ENCODE measurements at places on chromosomes 5 and 9.

DNA sequence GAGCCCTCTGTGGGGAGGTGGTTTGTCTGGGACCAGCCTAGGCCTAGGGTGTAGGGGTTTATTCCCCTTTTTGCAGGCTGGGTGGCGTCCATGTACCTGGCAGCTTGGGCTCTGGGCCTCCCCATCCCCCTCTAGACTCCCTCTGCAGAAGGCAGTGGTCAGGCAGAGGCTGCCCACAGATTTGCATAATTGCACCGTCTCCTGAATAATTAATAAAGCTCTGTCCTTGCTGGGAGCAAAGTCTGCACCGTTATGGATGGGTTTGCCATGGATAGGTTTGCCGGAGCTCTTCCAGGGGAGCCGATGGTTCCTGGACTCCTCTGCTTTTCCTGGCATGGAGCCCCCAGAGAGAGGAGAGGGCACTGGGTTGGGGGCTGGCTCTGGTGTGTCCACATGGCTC lies 60.4 kb downstream of the DAB2IP start:
- DNase-seq = no peak

GRCh38 chr9:86575137-86575536 lies 220.9 kb upstream of the TUT7 start:
- DNase-seq = no peak

- no peak for DNase-seq
Measured at GRCh38 chr5:33701251-33701650, 190.5 kb downstream of the ADAMTS12 start.

DNA sequence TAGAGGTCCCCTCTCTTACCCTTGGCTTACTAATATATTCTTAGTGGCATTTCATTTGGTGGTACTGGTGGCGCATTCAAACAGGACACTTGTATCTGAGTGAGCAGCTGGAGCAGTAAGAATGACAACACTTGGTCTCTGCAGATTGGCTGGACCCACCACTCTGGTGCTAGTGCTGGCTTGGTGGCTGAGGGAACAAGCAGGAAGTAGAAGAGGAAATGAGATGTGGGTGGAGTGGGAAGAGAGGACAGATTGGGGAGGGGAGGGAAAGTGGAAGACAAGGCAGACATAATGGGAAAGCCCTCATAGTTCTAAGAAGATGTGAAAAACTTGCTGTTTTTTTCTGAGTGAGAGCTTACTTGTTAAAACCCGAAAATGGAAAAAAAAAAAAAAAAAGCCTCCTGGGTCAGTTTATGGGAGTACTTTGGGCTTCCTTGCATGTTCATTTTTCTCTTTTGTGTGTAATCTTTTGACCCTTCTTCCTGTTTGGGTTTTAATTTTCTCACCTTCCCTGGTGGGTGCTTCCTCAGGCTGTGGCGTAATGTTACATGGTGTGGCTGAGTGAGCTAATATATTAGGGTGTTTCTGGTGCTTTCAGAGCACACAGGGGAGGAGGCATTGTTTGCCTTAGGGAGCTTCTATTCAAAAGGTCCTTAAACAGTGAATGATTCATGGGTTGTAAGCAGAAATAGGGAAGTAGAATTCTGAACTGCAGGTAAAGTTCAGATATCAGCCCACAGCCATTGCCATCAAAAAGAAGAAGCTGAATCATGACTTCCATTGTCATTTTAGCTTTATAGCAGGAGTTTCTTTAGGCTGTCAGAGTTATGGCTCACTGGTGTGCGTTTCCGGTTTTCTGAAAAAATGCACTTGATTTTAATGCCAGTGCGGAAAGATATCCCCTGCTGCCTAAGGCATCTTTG lies 52.3 kb downstream of the TLE4 start:
- DNase-seq = peak; percentile 89

GRCh38 chr5:163633926-163634460 lies 128.6 kb downstream of the MAT2B start:
- no peak for DNase-seq

GRCh38 chr9:126108240-126108639 lies 218.4 kb upstream of the MVB12B start:
- no peak for DNase-seq

DNA sequence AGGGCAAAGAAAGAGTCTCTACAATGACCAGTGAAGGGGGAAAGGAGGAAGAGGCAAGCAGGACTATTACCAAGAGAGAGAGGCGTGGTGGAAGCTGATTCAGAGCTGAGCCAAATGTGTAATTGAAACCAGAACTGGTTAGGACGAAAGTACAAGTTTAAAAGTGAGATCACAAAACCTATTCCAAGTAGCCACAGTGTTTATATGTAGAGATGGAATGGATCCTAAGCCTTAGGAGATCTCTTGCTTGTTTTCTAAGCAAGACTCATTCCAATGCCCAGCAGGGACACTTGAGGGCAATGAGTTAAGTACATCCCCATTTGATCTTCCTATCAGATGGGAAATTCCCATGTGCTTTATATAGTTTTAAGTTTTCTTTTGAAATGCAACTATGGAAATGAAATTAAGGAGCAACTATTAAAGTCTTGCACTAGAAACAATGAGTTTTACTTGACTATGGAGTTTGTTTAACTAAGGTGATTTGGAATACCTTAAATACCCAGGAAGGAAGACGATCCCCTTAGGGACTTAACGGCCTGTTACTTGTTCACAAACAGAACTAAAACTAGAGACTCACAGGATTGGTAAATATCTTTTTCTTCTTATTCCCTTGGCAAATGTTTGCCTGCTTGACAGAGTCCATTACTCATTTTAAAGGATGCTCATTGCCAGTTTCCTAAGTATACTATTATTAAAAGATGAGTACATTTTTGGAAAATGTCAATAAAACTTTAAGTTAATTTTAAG lies 51.1 kb upstream of the SNX2 start:
- peak; percentile 83 for DNase-seq

DNA sequence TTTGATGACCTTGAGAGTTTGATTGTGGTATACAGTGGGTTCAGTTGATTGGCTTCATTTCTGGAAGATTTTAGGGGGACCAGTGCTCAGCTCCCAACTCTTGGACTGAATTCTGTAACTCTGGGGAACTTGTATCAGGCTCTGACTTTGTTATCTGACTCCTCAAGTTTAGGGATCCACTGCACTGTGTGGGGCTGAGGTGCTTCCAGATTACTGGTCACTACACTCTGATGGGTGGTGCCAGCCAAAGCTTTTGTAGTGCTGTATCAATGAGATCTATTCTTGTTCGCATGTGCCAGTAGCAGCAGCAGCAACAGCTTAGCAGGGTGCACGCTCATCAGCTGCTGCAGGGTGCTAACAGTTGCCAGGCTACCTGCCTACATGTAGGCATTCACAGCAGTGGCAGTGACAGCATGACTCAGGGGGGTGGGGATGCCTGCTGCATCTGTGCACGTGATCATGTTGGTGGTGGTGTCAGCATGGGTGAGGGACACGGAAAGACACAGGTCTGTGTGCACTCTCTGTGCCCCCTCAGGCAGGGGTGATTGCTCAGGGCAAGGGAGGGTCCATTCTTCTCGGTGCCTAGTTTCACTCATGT lies 438.8 kb upstream of the SEMA6A start:
- no peak for DNase-seq

DNA sequence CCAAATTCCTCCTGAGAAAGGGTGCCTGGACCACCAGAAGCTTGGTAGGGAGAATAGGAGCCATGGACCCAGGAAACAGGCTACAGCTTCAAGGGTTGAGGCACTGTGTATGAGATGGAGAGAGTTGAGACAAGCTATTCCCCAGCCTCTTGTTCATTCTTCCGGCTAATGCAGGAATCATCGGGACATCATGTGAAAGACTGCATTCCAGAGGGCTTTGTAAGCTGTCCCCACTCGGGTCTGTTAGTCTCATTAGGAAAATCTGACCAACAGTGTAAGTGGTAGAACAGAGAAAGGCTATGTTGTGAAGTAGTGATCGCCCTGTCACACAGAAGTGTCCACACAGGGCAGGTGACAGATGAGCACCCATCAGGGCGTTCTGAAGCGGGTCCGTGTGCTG lies 81.4 kb downstream of the GABBR2 start:
- DNase-seq = no peak

DNA sequence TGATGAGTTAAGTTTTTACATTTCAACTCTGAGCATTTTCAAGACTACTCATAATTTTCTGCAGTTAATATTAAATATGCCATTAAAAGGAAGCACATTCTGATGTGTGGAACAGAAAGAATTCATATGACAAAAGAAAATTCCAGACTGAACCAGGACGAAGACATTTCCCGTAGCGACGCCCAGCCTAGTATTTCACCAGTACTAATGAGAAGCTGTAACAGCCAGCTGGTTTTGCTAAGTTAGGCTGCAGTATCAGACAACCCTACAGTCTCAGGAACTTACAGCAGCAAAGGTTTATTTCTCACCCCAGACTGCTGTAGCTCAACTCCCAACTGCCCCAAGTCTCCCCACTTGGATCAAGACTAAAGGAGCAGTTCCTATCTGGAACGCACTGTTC lies 91.6 kb downstream of the TMEM174 start:
- DNase-seq = no peak

DNA sequence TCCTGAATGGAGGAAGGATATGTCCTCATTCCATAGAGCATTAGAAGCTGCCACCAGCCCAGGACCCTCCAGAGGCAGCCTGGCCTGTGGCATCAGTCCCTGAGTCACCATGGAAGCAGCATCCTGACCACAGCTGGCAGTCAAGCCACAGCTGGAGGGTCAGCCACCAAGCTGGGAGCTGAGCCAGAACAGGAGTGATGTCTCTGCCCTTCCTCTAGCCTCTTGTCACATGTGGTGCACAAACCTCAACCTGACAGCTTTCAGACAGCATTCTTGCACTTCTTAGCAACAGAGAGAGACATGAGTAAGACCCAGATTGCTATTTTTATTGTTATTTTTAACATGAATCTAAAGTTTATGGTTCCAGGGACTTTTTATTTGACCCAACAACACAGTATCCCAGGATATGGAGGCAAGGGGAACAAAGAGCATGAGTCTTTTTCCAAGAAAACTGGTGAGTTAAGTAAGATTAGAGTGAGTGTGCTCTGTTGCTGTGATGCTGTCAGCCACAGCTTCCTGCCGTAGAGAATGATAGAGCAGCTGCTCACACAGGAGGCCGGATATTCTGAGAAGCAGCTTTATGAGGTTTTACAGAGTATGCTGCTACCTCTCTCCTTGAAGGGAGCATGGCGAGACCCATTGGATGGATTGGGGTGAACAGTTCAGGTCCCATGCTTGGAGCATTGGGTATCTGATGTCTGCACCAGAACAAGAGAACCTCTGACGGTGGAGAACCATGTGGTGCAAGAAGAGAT lies 13.0 kb upstream of the CYFIP2 start:
- DNase-seq = peak; percentile 34

DNA sequence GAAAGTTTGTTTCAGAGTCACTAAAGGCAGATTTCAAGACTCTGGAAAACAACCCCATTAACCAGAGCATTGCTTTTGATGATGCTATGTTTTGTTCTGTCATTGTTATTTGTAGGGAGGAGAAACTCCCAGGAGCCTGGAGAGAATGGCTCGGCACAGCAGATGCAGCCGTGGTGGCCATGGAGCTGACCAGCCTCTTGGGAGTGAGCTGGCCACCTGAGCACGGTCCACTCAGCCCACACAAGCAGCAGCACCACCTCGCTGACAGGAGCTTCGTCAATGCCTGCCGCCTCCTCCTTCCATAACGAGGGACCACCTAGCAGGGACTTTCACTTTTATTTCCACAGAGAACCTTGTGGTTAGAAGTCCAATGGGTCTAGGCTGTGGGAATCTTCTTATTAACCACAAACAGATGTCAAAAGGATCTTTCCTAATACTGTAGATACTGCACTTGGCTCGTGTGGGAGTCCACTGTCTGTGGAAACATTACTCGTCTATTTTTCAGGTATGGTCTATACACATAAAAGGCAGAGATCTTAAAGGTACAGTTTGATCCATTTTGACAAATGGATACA lies 21.0 kb upstream of the SMIM32 start:
- no peak for DNase-seq

DNA sequence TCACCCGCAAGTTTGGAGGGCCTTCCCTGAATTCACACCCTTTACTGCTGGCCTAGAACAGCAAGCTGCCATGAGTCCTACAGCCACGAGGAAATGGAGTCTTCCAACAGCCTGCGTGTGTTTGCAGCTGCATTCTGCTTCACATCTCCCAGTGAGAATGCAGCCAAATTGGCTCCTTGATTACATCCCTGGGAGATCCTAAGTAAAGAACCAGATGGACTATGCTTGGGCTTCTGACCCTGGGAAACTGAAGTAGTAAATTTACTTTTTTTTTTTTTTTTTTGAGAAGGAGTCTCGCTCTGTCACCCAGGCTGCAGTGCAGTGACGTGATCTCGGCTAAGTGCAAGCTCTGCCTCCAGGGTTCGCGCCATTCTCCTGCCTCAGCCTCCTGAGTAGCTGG lies 617.0 kb upstream of the CDH18 start:
- no peak for DNase-seq

GRCh38 chr5:106759581-106759980 lies 911.2 kb downstream of the EFNA5 start:
- peak; percentile 55 for DNase-seq

GRCh38 chr5:38013107-38013506 lies 173.3 kb upstream of the GDNF start:
- no peak for DNase-seq

DNA sequence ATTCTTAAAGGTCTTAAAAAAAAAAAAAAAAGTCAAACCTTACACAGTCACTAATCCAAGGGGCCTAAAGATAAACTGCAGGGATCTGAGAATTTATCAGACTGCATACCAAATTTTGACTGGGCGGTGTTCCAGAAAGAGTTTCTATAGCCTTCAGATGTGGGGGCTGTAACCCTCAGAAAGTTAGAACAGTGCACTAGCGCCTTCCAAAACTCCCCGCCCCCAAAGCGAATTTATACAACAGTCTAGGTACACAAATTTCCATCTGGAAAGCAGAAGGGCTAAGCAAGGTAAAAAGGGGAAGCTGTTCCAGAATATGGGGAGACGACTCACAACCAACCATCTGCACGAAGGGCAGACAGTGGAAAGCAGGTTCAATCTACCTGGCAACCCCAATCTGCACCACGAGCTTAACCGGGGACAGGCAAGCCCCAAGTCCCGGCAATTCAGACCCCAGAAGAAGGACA lies 813 bp downstream of the ERMP1 start:
- DNase-seq = peak; percentile 30

DNA sequence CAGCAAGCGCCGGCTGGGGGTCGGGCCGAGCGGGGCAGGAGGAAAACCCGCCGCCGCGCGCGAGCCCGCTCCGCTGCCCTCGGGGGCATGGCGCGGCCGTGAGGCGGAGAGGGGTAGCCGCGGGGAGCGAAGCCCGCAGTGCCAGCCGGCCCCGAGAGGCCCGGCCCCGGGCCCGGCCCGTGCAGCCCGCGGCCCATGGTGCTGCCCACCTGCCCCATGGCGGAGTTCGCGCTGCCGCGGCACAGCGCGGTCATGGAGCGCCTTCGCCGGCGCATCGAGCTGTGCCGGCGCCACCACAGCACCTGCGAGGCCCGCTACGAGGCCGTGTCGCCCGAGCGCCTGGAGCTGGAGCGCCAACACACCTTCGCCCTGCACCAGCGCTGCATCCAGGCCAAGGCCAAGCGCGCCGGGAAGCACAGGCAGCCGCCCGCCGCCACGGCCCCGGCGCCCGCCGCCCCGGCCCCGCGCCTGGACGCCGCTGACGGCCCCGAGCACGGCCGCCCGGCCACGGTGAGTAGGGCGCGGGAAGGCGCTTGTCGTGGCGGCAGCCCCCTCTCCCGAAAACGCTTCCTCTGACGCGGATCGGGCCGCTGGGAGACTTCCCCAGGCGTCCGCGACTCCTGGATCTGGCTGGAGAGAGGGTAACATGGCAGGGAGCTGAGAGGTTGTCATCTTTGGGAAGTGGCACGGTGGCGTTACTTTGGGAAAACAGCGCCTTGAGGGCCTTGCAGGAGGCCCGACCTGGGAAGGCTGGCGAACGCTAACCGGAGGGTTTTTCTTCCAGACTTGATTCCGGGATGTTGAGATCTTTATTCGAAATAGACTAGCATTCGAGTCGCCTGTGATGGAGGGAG lies 523 bp downstream of the MAML1 start:
- no peak for DNase-seq

- no peak for DNase-seq
Measured at GRCh38 chr5:113115061-113115460, 138.5 kb downstream of the DCP2 start.
